Daoy (cell line): ENCODE measurements at places on chromosomes 12 and 14. TPM values are rescaled to one million over a fixed set of nuclear protein-coding genes. Genes with fewer than 3 reads are reported as not detected.

Gene STXBP6
- total RNA-seq = 2.6 and 2.9 TPM in 2 replicates

Gene SOCS2
- 20.2 and 38.9 TPM in 2 replicates for total RNA-seq

Gene HOXC10
- total RNA-seq = 5.3 and 18.7 TPM in 2 replicates

Gene MIP
- not detected in 2 replicates for total RNA-seq

Gene PHLDA1
- total RNA-seq = 58.8 and 69.3 TPM in 2 replicates

Gene DHRS2
- total RNA-seq = 5.9 and 7.6 TPM in 2 replicates

Gene SPSB2
- 2.9 and 8.3 TPM in 2 replicates for total RNA-seq

Gene FERMT2
- total RNA-seq = 121 and 131 TPM in 2 replicates

Gene KRT2
- 0.03 and 0.40 TPM in 2 replicates for total RNA-seq

Gene DBX2
- not detected in 2 replicates for total RNA-seq

Gene HOXC5
- total RNA-seq = 0.12 and 1.9 TPM in 2 replicates

Gene CD163L1
- 2.9 and 21.4 TPM in 2 replicates for total RNA-seq

Gene CLEC9A
- total RNA-seq = not detected in 2 replicates

Gene CCDC175
- total RNA-seq = 0.12 TPM in 1 of 2 replicates, not detected in the other

Gene ZBTB42
- total RNA-seq = 2.4 and 2.9 TPM in 2 replicates

Gene EID3
- 0.40 and 2.6 TPM in 2 replicates for total RNA-seq

Gene CLEC4D
- not detected in 2 replicates for total RNA-seq

Gene SP7
- not detected in 2 replicates for total RNA-seq

Gene KICS2
- total RNA-seq = 7.4 and 12.1 TPM in 2 replicates

Gene MGP
- total RNA-seq = 39.0 and 76.2 TPM in 2 replicates

Gene PLXNC1
- total RNA-seq = 2.1 and 4.0 TPM in 2 replicates

Gene BIN2
- not detected in 2 replicates for total RNA-seq

Gene MYO1H
- total RNA-seq = not detected in 2 replicates

Gene CDKL1
- total RNA-seq = 2.5 and 4.7 TPM in 2 replicates

Gene DENND5B
- 13.2 and 18.1 TPM in 2 replicates for total RNA-seq

Gene MEG3
- 13.5 and 14.3 TPM in 2 replicates for total RNA-seq

Gene MED13L
- 31.6 and 36.2 TPM in 2 replicates for total RNA-seq
